ENCODE measurements at places on chromosomes 4 and X. TPM values are rescaled to one million over a fixed set of nuclear protein-coding genes. Genes with fewer than 3 reads are reported as not detected.

GRCh38 chr4:90621080-90621479 is 493.9 kb downstream of the CCSER1 start:
- no peaks in the 10 kb centered on the region for H3K36me3 ChIP-seq
- H3K4me1 ChIP-seq: no peaks in the 10 kb centered on the region
- no peak overlapping the region for H3K4me3 ChIP-seq
- H3K27me3 ChIP-seq: no peaks in the 10 kb centered on the region
- no peak overlapping the region for H3K27ac ChIP-seq
- no peak for DNase-seq

DNA sequence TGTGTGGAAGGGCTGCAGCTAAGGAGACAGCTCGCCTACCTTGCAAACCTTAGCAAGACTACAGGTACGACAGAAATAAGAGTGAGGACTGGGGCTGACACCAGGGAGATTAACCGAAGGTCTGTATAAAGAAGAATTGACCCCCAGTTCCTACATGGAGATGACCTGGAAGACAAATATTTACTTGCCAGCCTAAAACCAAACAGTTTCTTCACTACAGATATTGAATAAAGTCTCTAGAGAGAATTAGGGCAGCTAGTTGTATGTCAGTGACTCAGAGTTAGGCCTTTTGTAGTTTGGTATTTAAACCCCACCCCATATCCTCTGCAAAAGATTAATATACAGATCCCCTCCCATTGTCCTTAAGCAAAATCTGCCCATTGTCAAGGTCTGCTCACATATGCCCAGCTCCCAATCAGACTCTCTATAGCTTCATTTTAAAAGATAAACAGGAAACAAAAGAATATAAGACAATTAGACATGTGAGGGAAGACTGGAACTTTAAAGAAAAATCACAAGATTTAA is 28.1 kb upstream of the FRMPD3 start:
- no peak for DNase-seq
- H3K4me1 ChIP-seq: no peaks in the 10 kb centered on the region
- H3K4me3 ChIP-seq: no peak overlapping the region
- no peak overlapping the region for H3K27ac ChIP-seq

The SPIN2A gene
- 1.5 TPM for total RNA-seq

DNA sequence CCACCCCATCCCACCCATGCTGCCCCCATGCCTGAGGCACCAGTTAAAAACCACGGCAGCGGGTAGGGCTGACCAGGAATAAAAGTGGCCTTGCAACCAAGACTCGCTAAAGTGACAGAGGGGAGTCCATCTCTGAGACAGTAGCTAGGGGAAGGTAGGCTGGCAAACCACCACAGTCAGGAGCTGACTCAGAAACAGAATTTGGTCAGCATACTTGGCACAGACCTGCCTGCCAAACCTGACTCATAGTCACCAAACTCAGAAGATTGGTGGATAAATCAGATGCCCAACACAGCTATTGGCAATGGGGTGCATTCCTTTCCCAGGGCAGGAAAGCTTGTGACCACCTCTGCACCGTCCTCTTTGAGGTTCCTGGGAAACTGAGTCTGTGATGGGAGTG is 193.8 kb downstream of the BCOR start:
- no peak overlapping the region for H3K27ac ChIP-seq
- DNase-seq: no peak
- H3K4me1 ChIP-seq: no peaks in the 10 kb centered on the region
- no peak overlapping the region for H3K4me3 ChIP-seq
- H3K27me3 ChIP-seq: no peaks in the 10 kb centered on the region
- no peaks in the 10 kb centered on the region for H3K36me3 ChIP-seq

DNA sequence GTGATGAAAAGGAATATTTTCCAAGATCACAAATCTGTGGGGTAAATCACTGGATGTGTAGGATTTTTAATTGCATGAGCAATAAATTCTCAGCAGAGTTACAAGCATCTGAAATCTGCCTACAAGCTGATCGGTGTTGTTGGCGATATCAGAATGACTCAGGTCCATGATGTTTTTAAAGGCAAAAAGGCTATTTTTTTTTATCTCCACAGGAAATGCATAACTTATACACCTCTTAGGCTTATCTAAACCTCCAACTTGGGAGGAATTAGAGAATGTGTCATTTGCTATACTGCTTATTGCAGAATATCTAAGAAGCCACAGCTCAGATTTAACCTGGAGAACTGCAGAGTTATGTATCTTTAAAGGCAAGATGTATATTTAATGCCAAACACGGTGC is 61.6 kb downstream of the KIT start:
- H3K27ac ChIP-seq: no peak overlapping the region
- H3K27me3 ChIP-seq: no peaks in the 10 kb centered on the region
- DNase-seq: no peak
- H3K36me3 ChIP-seq: no peaks in the 10 kb centered on the region
- H3K4me3 ChIP-seq: no peak overlapping the region

- no peaks in the 10 kb centered on the region for H3K27me3 ChIP-seq
- DNase-seq: no peak
- no peaks in the 10 kb centered on the region for H3K4me1 ChIP-seq
- no peaks in the 10 kb centered on the region for H3K36me3 ChIP-seq
- no peak overlapping the region for H3K4me3 ChIP-seq
Measured at GRCh38 chrX:123140904-123141303, 43.2 kb upstream of the GRIA3 start.

DNA sequence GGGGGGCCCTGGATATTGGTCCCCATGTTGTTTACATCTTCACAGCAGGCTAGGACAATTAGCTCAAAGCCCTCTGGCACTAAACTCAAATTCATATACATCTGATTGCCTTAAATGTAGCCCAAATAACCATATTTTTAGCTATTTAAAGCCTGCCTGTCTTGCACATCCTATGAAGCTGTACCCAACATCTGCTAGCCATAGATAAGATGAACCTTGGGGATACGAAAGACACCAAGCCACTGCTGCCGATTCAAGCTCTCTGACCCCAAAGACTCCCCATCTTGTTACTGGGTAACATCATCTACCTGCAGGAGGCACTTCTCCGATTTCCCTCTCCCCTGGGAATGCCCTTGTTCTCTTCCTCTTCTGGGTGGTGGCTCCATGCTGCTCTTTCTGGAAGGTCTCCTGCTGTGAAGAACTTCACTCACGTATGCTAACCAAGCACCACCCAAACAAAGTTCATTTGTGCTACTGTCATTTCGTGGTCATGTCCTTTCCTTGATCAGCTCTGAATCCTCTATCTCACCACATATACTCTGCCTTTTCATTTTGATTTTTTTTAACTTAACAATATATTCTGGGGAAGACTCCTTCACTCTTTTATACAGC is 107.7 kb upstream of the ATXN3L start:
- H3K27me3 ChIP-seq: no peaks in the 10 kb centered on the region
- H3K36me3 ChIP-seq: no peaks in the 10 kb centered on the region
- no peak overlapping the region for H3K4me3 ChIP-seq
- H3K4me1 ChIP-seq: no peaks in the 10 kb centered on the region

The PAGE4 gene
- total RNA-seq: not detected

- H3K4me3 ChIP-seq: no peak within 1 kb of the TSS
- no peaks in the 10 kb centered on the region for H3K36me3 ChIP-seq
- H3K27ac ChIP-seq: no peak within 1 kb of the TSS
- no peak for DNase-seq
- H3K27me3 ChIP-seq: no peaks in the 10 kb centered on the region
- H3K4me1 ChIP-seq: no peaks in the 10 kb centered on the region
Measured at GRCh38 chr4:40196724-40197281, at the start of gene RHOH. Gene RHOH (plus strand): TSS chr4:40197031. CDS start chr4:40243387, 46,356 bp downstream.

GRCh38 chr4:122827258-122827878 is 737 bp downstream of the FGF2 start:
- peaks cover 7% of the 10 kb centered on the region for H3K4me1 ChIP-seq
- H3K27ac ChIP-seq: peak overlapping the region; percentile 95
- DNase-seq: peak; percentile 87
- no peaks in the 10 kb centered on the region for H3K36me3 ChIP-seq
- peak overlapping the region; percentile 83 for H3K4me3 ChIP-seq

DNA sequence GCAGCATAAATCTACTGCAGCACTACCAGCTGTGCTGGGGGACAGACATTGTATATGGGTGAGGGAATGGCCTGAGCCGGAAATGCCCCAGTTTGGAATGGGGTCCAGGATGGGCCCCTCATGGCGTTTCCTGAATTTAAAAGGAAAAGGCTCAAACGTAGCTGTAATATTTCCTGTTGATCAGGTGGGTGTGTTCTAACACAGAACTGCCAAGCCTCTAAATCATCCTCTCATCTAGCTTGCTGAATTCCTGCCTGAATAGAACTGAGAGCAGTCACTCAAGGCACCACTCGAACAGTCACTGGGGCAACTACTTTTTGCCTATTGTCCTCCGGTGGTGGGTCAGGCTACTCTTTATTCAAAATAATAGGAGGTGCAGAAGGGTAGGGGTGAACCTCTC is 28.7 kb downstream of the ADH6 start:
- H3K36me3 ChIP-seq: no peaks in the 10 kb centered on the region
- H3K27ac ChIP-seq: no peak overlapping the region
- DNase-seq: no peak
- no peaks in the 10 kb centered on the region for H3K27me3 ChIP-seq
- no peak overlapping the region for H3K4me3 ChIP-seq

DNA sequence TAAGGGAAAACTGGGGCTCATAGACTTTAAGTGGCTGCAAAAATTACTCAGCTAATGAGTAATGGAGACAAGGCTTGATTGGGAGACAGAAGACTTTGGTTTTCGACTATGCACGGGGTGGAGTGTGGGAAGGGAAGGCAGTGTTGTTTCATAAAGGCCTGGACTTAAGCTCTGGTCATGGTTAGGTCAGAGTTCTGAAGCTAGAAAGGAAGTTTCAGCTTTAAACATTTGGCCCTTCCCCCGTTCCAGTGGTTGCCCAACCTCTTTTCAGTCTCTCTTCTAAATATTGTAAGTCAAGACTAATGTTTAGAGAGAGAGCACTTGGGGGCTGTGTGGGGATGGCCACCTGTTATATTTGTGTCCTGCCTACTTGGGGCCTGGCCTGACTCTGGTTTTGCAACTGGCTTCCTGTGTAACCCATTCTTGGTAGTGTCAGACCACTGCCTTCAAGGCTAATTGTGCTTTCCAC is 21.0 kb downstream of the MSN start:
- no peak for DNase-seq
- H3K27me3 ChIP-seq: no peaks in the 10 kb centered on the region
- H3K36me3 ChIP-seq: no peaks in the 10 kb centered on the region
- H3K4me1 ChIP-seq: peaks cover 6% of the 10 kb centered on the region

The RTL3 gene
- total RNA-seq: 0.87 TPM

- H3K4me3 ChIP-seq: no peak overlapping the region
- H3K36me3 ChIP-seq: no peaks in the 10 kb centered on the region
- H3K27me3 ChIP-seq: no peaks in the 10 kb centered on the region
- no peak for DNase-seq
- no peak overlapping the region for H3K27ac ChIP-seq
Measured at GRCh38 chr4:159778298-159778697, 675.4 kb downstream of the RAPGEF2 start.

GRCh38 chrX:131830400-131831184 is 192.5 kb upstream of the STK26 start:
- DNase-seq: peak; percentile 78
- H3K27ac ChIP-seq: no peak overlapping the region
- H3K36me3 ChIP-seq: no peaks in the 10 kb centered on the region
- no peaks in the 10 kb centered on the region for H3K4me1 ChIP-seq

- no peaks in the 10 kb centered on the region for H3K4me1 ChIP-seq
- no peaks in the 10 kb centered on the region for H3K36me3 ChIP-seq
- H3K27ac ChIP-seq: peak overlapping the region; percentile 26
- no peaks in the 10 kb centered on the region for H3K27me3 ChIP-seq
Measured at GRCh38 chrX:102652031-102652688, 877 bp downstream of the GPRASP1 start.

DNA sequence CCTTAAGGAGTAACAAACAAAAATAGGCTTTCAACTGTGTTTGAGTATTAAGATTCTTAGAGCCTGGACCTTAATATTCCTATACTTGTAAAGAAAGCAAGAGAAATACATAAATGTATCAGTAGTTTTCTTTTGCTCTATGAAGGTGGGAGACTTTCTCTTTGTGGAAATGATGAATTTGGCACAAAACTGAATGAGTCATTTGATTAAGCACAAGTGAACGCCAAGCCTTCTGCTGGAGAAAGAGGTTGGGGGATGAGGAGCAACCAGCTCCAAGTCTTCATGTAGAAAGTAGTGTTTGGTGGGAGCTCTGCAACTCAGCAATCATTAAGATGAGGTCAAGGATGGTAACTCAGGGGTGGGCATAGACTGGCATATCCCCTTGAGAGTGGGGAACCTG is 49.6 kb downstream of the MEPE start:
- no peaks in the 10 kb centered on the region for H3K4me1 ChIP-seq
- H3K4me3 ChIP-seq: no peak overlapping the region
- no peak overlapping the region for H3K27ac ChIP-seq
- DNase-seq: no peak
- H3K27me3 ChIP-seq: no peaks in the 10 kb centered on the region

DNA sequence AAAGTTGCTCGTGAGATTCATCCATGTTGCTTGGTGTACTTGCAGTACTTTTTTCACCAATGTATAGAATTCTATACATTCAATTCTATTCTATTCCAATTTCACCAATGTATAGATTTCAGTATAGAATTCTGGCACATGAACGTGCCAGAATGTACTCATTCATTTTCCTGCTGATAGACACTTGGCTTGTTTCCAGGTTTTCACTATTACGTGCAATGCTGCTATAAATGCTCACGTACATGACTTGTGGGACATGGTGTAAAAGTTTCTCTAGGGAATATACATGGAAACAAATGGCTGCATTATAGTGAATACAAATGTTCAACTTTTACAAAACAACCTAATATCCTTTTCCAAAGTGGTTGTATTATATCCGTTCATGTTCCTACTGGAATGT is 6.8 kb upstream of the CXorf66 start:
- H3K4me1 ChIP-seq: no peaks in the 10 kb centered on the region
- no peak overlapping the region for H3K4me3 ChIP-seq
- H3K27me3 ChIP-seq: no peaks in the 10 kb centered on the region

GRCh38 chrX:38811515-38812243 is 10.4 kb downstream of the MID1IP1 start:
- no peaks in the 10 kb centered on the region for H3K27me3 ChIP-seq
- DNase-seq: no peak
- no peaks in the 10 kb centered on the region for H3K36me3 ChIP-seq

GRCh38 chr4:124940387-124940786 is 227.9 kb upstream of the ANKRD50 start:
- no peaks in the 10 kb centered on the region for H3K27me3 ChIP-seq
- no peak for DNase-seq

DNA sequence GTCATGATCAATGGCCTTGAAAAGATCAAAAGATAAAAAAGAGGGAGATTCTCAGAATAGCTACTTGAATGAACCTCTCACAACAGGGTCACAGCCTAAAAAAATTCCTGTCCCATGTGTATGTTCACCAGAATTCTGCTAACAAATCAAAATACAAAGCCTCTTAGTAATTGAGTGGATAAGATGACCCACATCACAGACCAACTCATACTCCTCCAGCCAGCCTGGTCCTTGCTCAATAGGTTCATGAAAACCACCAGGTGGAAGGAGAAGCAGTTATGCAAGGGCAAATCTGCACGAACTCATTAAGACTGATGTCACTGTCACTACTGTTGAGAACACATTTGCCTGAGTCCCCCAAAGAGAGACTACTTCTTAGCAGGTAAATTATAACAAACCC is 21.5 kb downstream of the WDFY3 start:
- no peaks in the 10 kb centered on the region for H3K36me3 ChIP-seq
- H3K4me3 ChIP-seq: no peak overlapping the region
- no peaks in the 10 kb centered on the region for H3K27me3 ChIP-seq

All from aorta (tissue), 5 donors.